Activated T-cell treated with anti-CD3 and anti-CD28 coated beads for 48 hours (primary cell): ENCODE measurements at places on chromosomes 7 and 10.

GRCh38 chr7:53611043-53611442, 575.6 kb downstream of the POM121L12 start:
- DNase-seq: no peak

DNA sequence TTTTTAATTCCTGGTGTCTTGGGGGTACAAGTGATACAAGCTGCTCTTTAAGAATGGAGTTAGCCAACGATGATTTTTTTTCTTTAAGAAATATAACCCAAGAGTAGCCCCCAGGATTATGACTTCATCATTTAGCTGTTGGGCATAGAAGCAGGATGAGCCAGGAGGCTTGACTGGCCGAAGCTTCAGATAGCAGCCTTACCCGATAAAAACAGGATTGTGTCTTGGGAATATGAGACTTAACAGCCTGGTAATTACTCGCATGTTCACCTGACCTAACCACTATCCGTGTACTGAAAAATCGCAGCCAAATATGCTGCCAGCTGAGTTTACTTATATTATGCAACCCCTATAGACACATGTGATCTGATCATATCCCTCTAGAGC, 346.0 kb upstream of the BMPER start:
- DNase-seq: no peak

DNA sequence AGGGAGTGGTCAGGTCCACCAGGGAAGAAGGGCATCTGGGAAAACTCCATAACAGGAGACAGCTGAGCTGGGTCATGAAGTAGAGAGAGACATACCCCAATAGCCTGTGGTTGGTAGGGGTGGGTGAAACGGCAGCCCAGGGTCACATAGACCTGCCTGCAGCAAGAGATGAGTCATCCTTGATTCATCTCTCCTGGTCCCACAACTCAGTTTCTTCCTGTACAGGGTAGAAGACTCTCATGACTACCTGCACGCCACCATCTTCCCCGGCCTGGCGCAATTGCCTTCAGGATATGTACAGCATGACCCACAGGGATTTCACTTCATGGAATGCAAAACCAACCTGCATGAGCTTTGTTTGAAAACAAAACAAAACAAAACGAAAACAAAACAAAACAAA, 45.1 kb upstream of the ADAM12 start:
- DNase-seq: no peak

GRCh38 chr7:142478479-142479220, 220.8 kb upstream of the PRSS58 start:
- no peak for DNase-seq

- no peak for DNase-seq
Observed at GRCh38 chr10:118818621-118819221, 64.0 kb upstream of the CACUL1 start.

- no peak for DNase-seq
Observed at GRCh38 chr10:7915923-7916536, 97.7 kb downstream of the TAF3 start.

GRCh38 chr7:155526225-155526624, 20.1 kb downstream of the CNPY1 start:
- no peak for DNase-seq

DNA sequence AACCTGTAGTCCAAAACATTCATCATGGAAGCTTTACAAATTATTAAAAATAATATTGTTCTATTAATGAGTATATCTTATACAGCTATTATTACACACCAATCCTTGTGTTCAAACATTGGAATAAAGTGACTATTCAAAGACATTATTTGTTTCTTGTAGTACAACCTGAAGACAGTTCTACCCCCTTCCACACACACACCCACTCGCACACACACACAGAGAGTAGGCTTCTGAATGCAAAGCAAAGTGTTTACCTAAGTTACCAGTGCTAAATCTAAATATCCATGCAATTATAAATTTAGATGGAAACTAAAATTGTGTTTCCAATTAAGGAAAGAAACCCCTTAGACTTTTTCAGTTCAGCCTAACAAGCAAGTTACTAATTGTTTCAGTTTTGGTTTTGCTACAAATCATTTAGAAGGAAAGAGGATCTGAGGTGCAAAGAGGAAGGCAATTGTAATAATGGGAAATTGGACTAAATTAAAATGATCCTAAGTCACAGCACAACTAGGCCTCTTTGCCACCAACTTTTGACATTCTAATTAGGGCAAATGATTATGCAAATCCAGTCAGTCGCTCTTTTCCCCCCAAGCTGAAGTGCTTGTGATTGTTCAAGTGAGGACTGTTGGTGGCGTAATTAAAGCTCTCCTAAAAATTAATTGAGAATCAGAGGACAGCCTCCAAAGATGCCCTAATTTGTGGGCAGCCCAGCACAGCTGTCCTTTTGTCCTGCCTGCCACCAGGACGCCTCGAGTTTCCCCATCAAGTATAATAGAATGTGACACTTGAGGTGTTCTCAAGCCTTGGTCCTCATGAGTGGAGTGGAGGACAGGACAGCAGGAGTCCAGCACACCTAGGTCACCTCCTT, 19.9 kb upstream of the ATOH7 start:
- DNase-seq: no peak
